Stimulated activated CD4-positive, alpha-beta T cell treated with anti-CD3 and anti-CD28 coated beads, TNF-alpha, amount 100 ng/mL, for 1 hour (primary cell): ENCODE measurements at places on chromosomes 3 and 15.
A peak's percentile ranks its signal among the peaks of the same experiment; 100 is the strongest.

DNA sequence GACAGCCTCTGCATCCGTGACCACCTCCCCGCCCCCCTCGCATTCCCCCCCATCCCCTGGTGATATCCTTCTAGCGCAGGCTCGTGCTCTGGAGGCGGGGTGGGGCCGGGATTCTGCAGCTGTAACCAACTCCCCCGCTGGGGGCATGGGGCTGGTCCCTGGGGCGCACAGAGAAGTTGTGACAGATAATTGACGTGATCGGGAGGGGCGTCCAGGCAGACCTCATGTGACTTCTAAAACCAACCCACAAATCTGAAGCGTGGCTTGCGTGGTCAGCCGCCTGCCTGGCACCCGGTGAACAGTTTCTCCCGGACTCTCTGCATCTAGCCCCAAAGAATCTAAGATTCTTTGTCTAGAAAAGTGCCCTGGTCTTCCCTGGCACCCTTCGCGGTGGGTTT is 100.6 kb upstream of the IGF1R start:
- DNase-seq, result no peak

DNA sequence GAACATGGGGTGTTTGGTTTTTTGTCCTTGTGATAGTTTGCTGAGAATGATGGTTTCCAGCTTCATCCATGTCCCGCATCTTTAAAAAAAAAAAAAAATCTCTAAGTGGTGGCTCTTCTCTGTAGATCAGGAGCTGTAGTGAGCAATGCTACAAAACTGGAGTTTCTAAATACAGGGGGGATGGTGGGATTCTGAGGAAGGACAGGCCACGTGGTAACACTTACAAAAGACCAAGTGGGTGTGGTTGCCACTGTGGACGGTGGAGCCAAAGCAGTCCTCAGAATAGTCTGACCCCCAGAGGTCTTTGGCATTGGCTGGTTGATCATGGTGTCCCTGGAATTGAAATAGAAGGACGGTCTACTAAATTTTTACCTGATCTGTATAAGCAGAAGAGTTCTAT is 7.7 kb downstream of the CCRL2 start:
- DNase-seq, result no peak

DNA sequence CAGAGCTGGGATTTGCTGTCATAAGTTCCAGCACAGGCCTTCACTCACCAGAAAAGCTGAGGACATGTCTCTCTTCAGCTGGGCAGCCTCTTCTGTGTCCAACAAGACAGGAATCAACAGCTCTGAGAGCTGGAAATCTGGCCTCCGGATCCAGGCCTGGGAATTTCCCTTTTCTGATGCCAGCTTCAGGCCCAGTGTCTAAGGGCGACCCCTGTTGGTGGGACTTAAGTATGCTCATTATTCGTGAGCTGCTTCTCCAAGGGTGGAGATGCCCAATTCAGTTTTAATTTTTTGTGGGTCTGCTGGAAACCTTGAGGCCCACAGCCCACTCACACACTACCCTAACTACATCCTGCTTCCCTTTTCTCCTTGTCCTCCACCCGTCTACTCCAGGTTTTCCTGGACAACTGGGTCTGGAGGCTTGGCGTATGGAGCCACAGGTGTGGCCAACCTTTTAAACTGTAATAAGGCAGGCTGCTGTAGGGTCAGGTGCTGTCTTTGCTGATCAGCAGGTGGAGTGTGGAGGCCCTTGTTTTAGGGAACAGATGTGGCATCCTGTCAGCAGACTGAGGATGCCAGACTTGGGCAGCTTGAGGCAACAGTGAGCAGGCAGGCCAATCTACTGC is 2.6 kb upstream of the CEMIP start:
- DNase-seq, result peak; percentile 37

- DNase-seq, result no peak
Observed at GRCh38 chr15:27660676-27661075, 438.4 kb downstream of the OCA2 start.

- DNase-seq, result no peak
Observed at GRCh38 chr3:124057420-124057819, 65.5 kb upstream of the ROPN1 start.

- DNase-seq, result no peak
Observed at GRCh38 chr3:143443851-143444331, 324.3 kb downstream of the CHST2 start.

- DNase-seq, result no peak
Observed at GRCh38 chr3:192904632-192905289, 12.9 kb downstream of the MB21D2 start.

GRCh38 chr15:65096481-65097385 is 18.3 kb downstream of the UBAP1L start:
- DNase-seq, result no peak

DNA sequence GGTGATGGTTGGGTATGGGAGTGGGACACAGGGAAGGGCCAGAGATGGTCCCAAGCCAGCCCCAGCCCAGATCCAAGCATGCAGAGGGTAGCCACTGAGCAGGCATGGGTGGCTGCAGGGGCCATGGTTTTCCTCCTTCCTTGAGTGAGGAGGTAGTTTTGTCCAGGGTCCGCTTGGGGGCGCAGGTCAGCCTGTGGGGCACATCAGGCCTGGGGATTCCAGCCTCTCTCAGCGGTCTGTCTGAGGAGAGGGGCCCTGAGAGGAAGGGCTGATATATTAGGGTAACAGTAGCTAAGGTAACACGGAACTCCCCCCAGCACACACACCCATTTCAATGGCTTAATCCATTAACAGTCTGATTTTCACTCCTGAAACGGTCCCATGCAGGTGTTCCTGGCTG is 22.7 kb upstream of the LCTL start:
- DNase-seq, result no peak

DNA sequence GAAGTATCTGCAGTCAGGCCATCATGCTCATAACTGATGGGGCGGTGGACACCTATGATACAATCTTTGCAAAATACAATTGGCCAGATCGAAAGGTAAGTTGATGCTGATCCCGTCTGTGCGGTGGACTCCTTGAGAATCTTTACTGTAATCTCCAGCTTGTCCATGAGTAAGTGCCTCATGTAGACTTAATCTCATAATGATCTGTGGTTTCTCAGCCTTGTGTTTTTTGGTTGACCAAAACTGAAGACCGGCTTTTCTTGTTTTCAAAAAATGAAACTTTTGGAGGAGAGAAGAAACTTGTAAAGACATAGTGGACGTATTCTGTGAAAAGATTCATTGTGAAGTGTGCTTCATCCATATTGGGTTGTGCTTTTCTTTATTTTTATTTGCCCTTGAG is 285.7 kb downstream of the LRTM1 start:
- DNase-seq, result no peak

GRCh38 chr3:56424336-56424735 is 43.9 kb downstream of the ERC2 start:
- no peak for DNase-seq

- DNase-seq, result no peak
Observed at GRCh38 chr15:85048430-85048829, 66.8 kb downstream of the PDE8A start.

- DNase-seq, result no peak
Observed at GRCh38 chr15:49852756-49853155, 231.9 kb downstream of the DTWD1 start.

GRCh38 chr15:36358523-36358922 is 220.9 kb upstream of the CDIN1 start:
- no peak for DNase-seq

DNA sequence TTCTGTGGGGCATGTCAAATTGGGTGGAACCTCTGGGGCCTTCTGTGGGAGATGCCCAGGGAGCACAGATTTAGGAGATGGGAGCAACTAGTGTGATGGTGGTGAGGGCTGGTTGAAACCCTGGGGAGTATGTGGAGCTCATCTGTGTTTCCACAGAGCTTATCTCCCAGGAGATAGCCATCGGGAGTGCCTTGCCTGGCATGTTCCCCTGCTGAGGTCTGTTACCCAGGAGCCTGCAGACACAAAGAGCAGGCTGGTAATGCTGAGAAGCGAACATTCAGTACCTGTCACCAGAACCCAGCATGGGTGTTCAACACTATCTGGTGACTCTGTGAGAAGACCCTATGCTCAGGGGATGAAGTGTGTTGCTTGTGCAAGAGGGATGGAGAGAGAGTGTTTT is 85.0 kb downstream of the CLSTN2 start:
- DNase-seq, result no peak

- no peak for DNase-seq
Observed at GRCh38 chr15:42171122-42171521, 14.7 kb upstream of the PLA2G4F start.

DNA sequence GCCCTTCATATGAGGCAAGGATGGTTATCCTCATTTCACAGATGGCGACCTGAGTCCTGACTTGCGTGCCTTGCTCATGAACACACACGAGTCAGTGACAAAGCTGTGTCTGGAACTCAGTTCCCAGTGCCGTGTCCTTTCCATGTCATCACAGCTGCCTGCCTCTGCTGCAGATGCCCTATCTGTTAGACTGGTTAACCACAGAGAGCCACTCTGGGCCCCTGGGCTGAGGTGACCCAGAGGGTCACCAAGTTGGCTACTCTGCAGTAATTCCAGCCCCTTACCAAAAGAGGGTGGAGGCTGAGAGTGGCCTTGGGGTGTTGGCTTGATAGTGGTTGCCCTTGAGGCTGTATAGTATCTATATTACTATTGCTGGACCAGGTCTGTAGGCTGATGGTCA is 41.0 kb downstream of the RAB11A start:
- no peak for DNase-seq

GRCh38 chr15:40338041-40338657 is 2.6 kb downstream of the CCDC9B start:
- peak; percentile 67 for DNase-seq
